ENCODE measurements at places on chromosomes 7 and 10.

GRCh38 chr10:7686351-7687171 lies 16.6 kb upstream of the ITIH2 start:
- DNase-seq: peak; percentile 3

DNA sequence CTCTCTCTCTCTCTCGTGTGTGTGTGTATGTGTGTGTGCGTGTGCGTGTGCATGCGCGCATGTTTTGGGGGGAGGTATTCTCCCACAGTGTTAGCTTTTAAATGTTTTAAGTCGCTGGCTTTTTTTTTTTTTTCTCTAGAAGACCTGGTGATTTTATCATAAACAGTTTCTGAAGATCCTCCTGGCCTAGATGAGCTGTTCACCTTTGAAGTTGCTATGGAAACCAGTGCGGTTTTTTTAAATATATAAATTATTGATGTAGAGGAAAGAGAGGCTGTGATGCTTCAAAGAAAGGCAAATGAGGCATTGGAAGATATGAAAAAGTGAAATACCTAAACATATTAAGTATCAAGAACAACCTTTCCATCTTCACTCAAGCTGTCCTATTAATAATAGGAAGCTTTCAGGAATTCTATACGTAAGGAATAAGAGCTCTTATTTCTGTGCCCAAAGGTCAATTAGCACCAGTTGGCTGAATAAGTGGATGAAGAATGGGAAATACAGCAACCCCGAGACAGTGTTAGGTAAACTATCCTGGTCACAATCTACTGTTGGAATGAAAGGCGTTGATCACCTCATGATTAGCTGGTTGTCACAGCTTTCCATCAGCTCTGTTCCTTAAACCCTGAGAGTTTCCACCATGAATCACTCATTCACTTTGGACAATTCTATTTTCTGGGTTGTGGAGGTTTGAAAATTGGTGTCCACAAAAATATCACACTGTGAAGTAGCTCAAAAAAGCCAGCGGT lies 66.5 kb upstream of the SLC35G1 start:
- no peak for DNase-seq

- DNase-seq: no peak
Measured at GRCh38 chr7:26182283-26182682, 18.3 kb downstream of the HNRNPA2B1 start.

DNA sequence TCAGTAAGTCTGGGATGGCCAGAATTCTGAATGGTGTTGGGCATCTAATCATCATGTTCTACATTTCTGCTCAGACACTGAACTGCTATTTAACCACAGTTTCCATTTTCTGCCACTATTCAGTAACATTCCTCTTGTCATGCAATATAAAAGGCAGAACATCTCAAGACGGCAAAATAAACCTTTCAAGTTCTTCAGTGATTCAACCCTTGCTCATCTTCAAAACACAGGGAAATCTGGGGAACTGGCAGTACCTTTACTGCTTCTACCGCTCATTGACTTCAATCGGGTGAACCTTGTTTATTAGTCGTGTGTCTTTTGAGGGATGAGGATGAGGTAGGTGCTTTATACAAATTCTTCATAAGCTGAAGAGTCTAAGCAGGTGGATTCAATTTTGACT lies 184.7 kb upstream of the ANK3 start:
- DNase-seq: no peak

DNA sequence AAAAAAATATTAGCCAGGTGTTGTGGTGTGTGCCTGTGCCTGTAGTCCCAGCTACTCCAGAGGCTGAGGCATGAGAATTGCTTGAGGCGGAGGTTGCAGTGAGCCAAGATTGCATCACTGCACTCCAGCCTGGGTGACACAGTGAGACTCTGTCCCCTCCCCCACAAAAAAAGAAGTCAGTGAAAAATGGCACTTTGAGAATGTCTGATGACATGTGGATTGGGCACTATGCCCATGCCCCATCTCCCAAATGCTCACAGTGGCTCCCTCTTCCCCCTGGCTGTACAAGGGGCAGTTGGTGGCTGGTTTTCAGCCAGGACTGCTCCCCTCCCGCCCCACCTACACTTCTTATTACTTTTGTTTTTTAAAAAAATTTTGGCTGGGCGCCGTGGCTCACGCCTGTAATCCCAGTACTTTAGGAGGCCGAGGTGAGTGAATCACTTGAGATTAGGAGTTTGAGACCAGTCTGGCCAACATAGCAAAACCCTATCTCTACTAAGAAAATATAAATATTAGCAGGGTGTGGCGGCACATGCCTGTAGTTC lies 26.1 kb downstream of the IL15RA start:
- no peak for DNase-seq

DNA sequence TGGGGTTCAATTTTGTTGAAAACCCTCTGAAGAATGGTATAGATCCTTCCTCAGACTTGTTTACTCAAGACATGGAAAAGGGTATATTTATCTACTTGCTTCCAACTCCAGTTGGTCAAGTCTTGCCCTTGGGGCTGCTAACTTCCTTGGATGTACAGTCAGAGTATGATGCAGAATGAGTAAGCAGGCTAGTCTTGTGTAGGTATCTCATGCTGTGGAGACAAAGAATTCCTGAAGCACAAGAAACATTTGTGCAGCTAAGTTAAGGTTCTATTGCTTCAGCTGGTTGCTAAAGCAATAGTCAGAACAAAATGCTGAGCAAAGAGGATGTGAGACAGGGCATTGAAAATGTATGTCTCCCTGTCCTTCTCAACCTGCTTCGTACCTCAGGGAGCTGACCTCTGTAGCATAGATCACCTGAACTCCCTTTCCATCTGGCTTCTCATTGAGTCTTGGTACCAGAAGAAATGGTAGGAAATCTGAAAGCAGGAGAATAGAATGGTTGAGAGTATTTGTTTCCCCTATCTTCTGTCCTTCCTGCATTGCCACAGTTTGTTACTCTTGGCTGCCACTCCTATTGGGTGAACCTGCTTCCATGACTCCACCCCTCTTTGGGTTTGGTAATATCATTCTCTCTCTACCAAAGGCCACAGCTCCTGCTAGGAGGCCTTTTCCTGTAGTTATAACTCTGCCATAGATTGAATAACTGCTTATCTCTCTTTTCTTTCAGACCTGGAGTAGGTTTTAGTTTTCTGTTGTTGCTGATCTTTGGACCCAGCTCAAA lies 346.0 kb downstream of the PHF14 start:
- DNase-seq: no peak

DNA sequence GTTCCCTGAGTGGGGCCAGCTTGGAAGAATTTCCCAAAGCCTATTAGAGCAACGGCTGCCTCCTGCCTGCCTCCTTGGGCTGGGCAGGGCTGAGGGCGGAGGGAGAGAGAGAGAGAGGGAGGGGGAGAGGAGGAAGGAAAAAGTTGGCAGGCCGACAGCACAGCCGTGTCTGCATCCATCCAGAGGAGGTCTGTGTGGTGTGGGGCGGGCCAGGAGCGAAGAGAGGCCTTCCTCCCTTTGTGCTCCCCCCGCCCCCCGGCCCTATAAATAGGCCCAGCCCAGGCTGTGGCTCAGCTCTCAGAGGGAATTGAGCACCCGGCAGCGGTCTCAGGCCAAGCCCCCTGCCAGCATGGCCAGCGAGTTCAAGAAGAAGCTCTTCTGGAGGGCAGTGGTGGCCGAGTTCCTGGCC lies at the start of gene AQP1:
AQP1 (plus strand) TSS at position 293 of the 409 bp plus-strand sequence; CDS start at position 350, 57 bp downstream.
- DNase-seq: no peak

DNA sequence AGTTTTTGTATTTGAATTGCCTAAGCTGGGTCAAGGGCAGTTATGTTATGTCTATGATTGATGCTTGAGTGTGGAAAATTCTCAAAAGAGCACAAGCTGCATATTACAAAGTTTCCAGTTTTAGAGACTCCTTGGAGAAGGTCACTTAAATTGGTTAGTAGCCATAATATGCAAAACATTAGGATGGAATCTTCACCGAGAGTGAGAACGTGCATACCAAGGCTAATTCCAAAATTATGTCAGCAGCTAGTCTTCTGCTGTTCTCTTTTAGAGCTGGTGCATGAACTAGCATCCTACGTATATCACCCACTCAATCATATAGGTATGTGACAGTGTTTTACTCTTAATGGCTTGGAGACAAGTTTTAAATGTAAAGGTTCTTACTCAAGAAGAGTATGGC lies 49.2 kb downstream of the MKX start:
- DNase-seq: no peak

GRCh38 chr10:13971601-13972475 lies 358.9 kb downstream of the FRMD4A start:
- no peak for DNase-seq

GRCh38 chr10:69092959-69093850 lies 5.3 kb downstream of the SRGN start:
- peak; percentile 14 for DNase-seq

DNA sequence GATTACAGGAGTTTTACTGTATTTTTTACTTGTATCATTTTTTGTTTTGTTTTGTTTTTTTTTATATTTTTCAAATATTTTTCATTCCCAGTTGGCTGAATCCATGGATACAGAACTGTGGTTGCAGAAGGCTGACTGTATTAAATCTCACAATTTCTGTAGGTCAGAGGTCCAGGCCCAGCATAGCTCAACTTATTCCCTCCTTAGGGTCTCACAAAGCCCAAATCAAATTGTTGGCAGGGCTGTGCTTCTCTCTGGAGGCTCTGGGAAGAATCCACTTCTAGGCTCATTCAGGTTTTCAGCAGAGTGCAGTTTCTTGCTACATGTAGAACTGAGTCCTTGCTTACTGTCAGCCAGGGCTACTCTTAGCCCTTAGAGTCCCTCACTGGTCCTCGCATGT lies 22.6 kb downstream of the TSPAN14 start:
- DNase-seq: no peak

GRCh38 chr7:64867863-64868440 lies 35.1 kb upstream of the ZNF273 start:
- no peak for DNase-seq

- no peak for DNase-seq
Measured at GRCh38 chr10:79066411-79067240, 2.1 kb upstream of the ZMIZ1 start.

GRCh38 chr10:109386101-109386500 lies 537.2 kb downstream of the XPNPEP1 start:
- no peak for DNase-seq

- DNase-seq: no peak
Measured at GRCh38 chr10:15751046-15751445, 31.3 kb upstream of the ITGA8 start.

GRCh38 chr7:1856888-1857441 lies 186.9 kb downstream of the ELFN1 start:
- no peak for DNase-seq

DNA sequence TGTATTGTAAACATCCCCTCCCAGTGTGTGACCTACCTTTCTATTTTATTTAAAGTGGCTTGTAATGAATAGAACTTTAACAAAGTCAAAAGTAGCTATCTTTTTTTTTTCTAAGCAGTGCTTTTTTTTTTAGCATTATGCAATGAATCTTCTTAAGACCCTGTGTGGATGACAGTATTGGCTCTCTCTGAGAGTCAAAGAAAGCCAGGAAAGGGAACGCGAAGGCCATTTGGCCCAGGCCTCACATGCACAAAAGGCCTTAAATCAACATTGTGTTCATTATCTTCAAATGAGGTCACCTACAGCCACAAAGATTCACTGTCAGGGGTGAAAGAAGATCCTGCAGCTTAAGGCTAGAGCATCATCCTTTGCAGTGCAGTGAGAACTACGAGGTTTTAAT lies 721.5 kb downstream of the GRID1 start:
- no peak for DNase-seq

DNA sequence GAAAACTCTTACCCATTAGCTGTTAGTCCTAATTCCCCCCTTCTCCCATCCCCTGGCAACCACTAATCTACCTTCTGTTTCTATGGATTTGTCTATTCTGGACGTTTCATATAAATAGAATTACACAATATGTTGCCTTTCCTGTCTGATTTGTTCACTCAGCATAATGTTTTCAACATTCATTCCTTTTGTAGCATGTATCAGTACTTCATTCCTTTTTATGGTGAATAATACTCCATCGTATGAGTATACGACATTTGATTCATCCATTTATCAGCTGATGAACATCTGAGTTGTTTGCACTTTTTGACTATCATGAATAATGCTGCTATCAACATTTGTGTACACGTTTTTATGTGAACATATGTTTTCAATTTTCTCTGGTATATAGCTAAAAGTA lies 4.4 kb upstream of the FRAT1 start:
- DNase-seq: no peak

GRCh38 chr10:89937494-89937893 lies 236.1 kb downstream of the KIF20B start:
- no peak for DNase-seq

DNA sequence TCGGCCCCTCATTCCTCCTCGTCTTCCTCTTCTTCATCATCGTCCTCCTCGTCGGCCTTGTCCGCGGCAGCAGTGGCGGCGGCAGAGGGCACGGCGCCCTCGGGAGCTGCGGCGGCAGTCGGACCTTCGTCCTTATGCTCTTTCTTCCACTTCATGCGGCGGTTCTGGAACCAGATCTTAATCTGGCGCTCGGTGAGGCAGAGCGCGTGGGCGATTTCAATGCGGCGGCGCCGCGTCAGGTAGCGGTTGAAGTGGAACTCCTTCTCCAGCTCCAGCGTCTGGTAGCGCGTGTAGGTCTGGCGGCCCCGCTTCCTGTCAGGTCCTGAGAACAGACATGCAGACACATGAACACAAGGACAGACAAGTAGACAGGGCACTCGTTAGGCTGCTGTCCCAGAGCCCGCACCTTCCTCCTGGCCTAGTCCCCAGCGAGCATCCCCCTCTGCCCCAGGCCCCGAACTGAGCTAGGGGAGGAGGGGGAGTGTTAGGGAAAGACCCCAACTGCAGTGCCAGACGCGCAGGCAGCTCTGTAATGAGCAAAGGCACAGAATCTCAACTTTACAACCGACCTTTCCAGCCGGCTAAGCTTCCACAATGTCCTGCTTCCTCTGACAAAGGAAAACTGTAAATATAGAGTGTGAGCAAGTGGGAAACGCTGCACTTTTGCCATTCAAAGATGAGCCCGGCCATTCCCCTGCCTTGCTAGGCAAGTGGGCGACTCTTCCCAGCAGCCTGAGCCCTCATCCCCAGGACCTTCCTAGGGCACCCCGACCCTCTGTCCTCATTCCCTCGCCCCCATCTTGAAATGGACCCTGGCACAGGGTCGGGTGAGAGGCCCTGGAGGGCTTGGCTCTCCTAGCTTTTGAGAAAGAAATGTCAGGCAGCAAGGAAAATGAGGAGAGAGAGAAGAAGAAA lies 1.3 kb downstream of the HOXA7 start:
- DNase-seq: no peak

GRCh38 chr7:150898475-150899011 lies 46.2 kb downstream of the AOC1 start:
- DNase-seq: peak; percentile 49

- no peak for DNase-seq
Measured at GRCh38 chr7:157445246-157445955, 108.6 kb downstream of the DNAJB6 start.

DNA sequence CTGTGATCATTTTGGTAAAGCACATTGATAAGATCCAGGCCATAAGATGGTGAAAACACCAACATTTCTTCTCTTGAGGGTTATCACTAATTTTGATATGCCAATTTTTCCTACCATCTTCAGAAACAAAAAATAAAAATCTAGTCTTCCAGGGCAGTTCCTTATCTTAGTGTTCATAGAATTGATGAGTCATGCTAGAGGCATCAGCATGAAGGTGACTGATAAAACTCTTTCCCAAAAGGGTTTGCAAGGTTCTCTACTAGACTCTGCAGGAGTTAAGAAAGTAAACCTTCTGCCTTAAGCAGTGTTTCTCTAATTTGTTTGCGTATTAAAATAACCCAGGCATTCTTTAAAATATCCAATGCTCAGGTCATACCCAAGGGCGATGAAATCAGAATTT lies 483.1 kb upstream of the CNTNAP2 start:
- DNase-seq: no peak

- no peak for DNase-seq
Measured at GRCh38 chr7:99106821-99107241, 37.1 kb downstream of the SMURF1 start.

Data from NCI-H187 (cell line).